ENCODE measurements at places on chromosomes 11 and 22.

GRCh38 chr11:60887556-60887955, 18.8 kb downstream of the PRPF19 start:
- H3K36me3 ChIP-seq = peaks cover 34% of the 10 kb centered on the region
- H3K27ac ChIP-seq = no peak overlapping the region
- H3K4me3 ChIP-seq = no peak overlapping the region
- H3K27me3 ChIP-seq = no peaks in the 10 kb centered on the region
- peaks cover 9% of the 10 kb centered on the region for H3K4me1 ChIP-seq

GRCh38 chr11:65506290-65506771, 7.5 kb downstream of the MALAT1 start:
- no peak for DNase-seq
- no peaks in the 10 kb centered on the region for H3K36me3 ChIP-seq
- peaks cover 50% of the 10 kb centered on the region for H3K4me1 ChIP-seq
- no peaks in the 10 kb centered on the region for H3K27me3 ChIP-seq
- H3K27ac ChIP-seq = peak overlapping the region; percentile 73
- H3K4me3 ChIP-seq = no peak overlapping the region

DNA sequence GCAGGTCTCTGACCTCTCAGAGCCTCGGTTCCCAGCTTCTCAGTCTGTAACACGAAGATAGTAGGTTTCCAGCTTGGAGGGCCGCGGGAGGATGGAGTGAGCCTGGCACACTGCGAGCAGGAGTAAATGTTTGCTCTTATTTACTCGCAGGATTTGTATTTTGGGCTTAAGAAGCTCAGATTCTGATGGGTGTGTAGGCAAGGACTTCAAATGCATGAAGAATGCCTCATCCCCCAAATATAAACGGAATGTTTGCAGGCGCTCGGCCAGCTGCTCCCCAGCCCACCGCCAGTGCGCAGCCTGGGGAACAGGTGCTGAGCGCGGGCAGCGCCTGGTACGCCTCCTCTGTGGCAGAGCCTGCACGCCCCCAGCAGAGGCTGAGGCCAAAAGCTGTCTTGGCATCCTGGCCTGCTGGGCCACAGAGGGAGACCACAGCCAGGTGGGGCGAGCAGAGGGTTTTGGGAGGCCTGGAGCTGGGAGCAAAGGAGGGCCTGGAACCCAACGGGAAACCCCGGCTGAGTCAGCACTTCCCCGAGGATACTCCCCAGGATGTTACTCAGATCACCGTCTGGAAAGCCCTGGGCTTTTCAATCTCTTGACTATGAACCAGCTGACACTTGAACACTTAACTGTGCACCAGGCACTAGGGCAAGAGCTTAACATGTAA, 9.4 kb downstream of the EHD1 start:
- DNase-seq = no peak
- H3K36me3 ChIP-seq = peaks cover 58% of the 10 kb centered on the region
- H3K4me3 ChIP-seq = peak overlapping the region; percentile 49
- no peaks in the 10 kb centered on the region for H3K27me3 ChIP-seq

DNA sequence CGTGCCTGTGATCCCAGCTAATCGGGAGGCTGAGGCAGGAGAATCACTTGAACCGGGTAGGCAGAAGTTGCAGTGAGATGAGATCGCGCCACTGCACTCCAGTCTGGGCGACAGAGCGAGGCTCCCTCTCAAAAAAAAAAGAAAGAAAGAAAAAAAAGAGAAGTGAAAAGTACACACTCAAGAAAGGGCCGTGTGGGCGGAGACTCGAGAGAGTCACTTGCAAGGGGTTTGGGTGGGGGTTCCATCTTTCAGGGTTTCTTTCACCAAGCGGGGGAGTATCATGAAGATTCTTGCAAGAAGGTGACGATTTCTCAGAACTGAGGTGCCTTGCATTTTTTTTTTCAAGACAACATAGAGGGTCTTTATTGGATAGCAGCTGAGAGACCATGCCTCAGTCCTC, 4.0 kb upstream of the IFITM5 start:
- no peak overlapping the region for H3K4me3 ChIP-seq
- H3K4me1 ChIP-seq = peaks cover 75% of the 10 kb centered on the region
- DNase-seq = no peak
- H3K27me3 ChIP-seq = peaks cover 9% of the 10 kb centered on the region
- H3K36me3 ChIP-seq = peaks cover 8% of the 10 kb centered on the region
- no peak overlapping the region for H3K27ac ChIP-seq

GRCh38 chr22:44570476-44571445, 72.7 kb upstream of the RTL6 start:
- peaks cover 16% of the 10 kb centered on the region for H3K27me3 ChIP-seq
- H3K27ac ChIP-seq = no peak overlapping the region
- H3K36me3 ChIP-seq = no peaks in the 10 kb centered on the region

DNA sequence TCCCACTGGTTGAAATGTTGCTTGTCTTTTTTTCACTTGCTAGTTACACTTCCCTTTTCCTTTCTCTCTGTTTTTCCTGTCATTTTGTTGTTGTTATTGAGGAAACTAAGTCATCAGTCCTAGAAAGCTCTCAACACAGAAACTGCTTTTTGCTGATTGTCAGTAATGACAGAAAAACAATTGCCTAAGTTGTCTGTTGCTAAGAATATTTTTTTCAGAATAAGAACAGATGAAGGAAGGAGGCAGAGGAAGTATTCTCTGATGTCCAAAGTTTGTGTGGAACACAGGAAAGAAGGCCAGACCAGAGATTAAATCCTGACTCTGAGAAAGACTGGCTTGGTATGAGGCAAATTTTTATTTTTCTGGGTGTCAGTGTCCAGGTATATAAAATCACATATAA, 163.3 kb downstream of the CASP12 start:
- peaks cover 24% of the 10 kb centered on the region for H3K4me1 ChIP-seq
- no peak overlapping the region for H3K27ac ChIP-seq
- H3K27me3 ChIP-seq = no peaks in the 10 kb centered on the region
- no peak overlapping the region for H3K4me3 ChIP-seq
- H3K36me3 ChIP-seq = peaks cover 5% of the 10 kb centered on the region

GRCh38 chr11:46248289-46249102, 29.0 kb upstream of the CREB3L1 start:
- H3K27me3 ChIP-seq = no peaks in the 10 kb centered on the region
- no peak overlapping the region for H3K4me3 ChIP-seq
- H3K36me3 ChIP-seq = no peaks in the 10 kb centered on the region
- H3K27ac ChIP-seq = no peak overlapping the region
- DNase-seq = no peak

- no peaks in the 10 kb centered on the region for H3K36me3 ChIP-seq
- H3K4me3 ChIP-seq = no peak overlapping the region
- no peak overlapping the region for H3K27ac ChIP-seq
- peaks cover 2% of the 10 kb centered on the region for H3K27me3 ChIP-seq
- no peak for DNase-seq
- H3K4me1 ChIP-seq = peaks cover 3% of the 10 kb centered on the region
These were observed 29.8 kb upstream of the ASPHD2 start for GRCh38 chr22:26399289-26399688.

DNA sequence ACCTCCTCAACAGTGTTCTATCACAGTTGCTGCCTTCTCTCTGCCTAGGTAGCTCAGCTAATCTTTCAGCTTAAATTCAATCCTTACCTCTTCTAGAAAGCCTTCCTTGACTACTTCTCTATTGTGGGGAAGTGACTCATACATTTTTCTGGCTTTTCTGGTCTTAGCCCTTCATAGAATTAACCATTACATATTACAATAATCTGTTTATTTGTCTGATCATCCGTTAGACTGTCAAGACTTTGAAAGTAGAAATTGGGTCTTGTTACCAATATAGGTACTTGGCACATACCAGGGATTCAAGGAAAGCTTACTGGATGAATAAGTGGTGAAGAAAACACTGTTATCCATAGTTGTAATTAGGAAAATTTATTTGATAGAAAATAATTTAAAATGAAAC, 89.6 kb downstream of the FANCF start:
- H3K27ac ChIP-seq = no peak overlapping the region
- H3K27me3 ChIP-seq = peaks cover 2% of the 10 kb centered on the region
- no peaks in the 10 kb centered on the region for H3K4me1 ChIP-seq
- no peak overlapping the region for H3K4me3 ChIP-seq
- no peaks in the 10 kb centered on the region for H3K36me3 ChIP-seq

DNA sequence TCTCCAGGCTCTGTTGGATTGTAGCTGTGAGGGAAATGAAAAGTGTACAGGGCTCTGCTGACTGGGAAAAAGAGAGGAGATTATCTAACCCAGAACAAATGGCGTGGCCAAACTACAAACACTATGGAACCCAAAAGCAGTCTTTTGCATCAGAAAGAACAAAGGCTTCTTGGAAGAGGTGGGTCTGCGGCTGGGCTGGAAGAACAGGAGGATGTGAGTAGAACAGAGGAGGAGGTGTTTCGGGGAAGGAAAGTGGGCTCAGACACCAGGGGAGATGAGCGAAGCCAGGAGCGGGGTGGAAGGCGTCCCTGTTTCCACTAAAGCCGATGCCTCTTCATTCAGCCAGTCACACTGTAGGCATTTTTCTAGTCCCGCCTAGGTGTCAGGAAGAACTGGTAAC, 12.0 kb downstream of the OVOL1 start:
- H3K36me3 ChIP-seq = no peaks in the 10 kb centered on the region
- H3K27ac ChIP-seq = no peak overlapping the region
- no peak for DNase-seq
- H3K4me1 ChIP-seq = peaks cover 13% of the 10 kb centered on the region
- peaks cover 11% of the 10 kb centered on the region for H3K27me3 ChIP-seq

GRCh38 chr11:28384418-28384817, 276.2 kb downstream of the METTL15 start:
- H3K4me3 ChIP-seq = no peak overlapping the region
- no peak for DNase-seq
- no peak overlapping the region for H3K27ac ChIP-seq
- no peaks in the 10 kb centered on the region for H3K4me1 ChIP-seq
- no peaks in the 10 kb centered on the region for H3K36me3 ChIP-seq
- no peaks in the 10 kb centered on the region for H3K27me3 ChIP-seq

GRCh38 chr22:31079095-31079642, 1.9 kb upstream of the SMTN start:
- no peak overlapping the region for H3K4me3 ChIP-seq
- DNase-seq = no peak
- H3K4me1 ChIP-seq = peaks cover 33% of the 10 kb centered on the region
- no peaks in the 10 kb centered on the region for H3K27me3 ChIP-seq

DNA sequence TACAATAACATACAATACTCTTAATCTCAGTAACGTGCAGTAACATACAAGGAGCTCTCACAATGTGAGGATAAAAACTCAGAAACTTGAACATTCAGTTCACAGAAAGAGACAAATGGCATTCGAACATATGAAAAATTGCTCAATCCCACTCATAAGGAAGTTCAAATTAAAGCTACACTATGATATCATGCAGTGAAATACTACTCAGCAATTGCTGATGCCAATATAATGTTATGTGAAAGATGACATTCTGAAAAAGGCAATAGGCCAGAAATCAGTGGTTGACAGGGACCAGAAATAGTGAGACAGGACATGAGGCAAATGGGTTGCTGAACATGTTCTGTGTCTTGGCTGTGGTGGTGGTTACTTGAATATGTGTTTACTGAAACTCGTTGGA, 33.7 kb upstream of the PITPNB start:
- no peak overlapping the region for H3K27ac ChIP-seq
- no peak overlapping the region for H3K4me3 ChIP-seq
- H3K4me1 ChIP-seq = no peaks in the 10 kb centered on the region
- no peaks in the 10 kb centered on the region for H3K27me3 ChIP-seq
- DNase-seq = no peak

- no peaks in the 10 kb centered on the region for H3K36me3 ChIP-seq
- no peak overlapping the region for H3K4me3 ChIP-seq
- DNase-seq = no peak
- no peaks in the 10 kb centered on the region for H3K4me1 ChIP-seq
These were observed 503.2 kb downstream of the MN1 start for GRCh38 chr22:27298332-27298731.

DNA sequence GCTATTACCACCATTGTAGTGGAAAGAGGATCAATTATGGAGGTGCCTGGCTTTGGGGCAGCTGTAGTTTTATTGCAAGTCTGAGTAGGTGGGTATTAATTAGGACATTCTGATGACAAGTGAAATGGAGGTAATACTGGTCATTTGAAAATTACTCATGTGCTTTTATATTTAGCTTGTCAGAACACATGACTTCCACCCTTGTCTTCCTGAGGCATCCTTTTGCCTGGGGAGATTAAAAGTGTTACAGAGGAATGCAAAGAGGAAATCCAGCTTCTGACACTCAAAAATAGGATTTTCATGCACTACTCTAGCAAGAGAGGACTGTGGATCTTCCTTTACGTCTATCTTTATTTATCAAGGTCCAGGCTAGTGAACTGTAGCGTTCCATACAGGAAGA, 44.7 kb upstream of the CAPRIN1 start:
- H3K4me3 ChIP-seq = no peak overlapping the region
- no peaks in the 10 kb centered on the region for H3K36me3 ChIP-seq
- DNase-seq = no peak
- H3K4me1 ChIP-seq = no peaks in the 10 kb centered on the region
- no peak overlapping the region for H3K27ac ChIP-seq
